ENCODE measurements at places on chromosomes 6 and 20. TPM values are rescaled to one million over a fixed set of nuclear protein-coding genes. Genes with fewer than 3 reads are reported as not detected.
A peak's percentile ranks its signal among the peaks of the same experiment; 100 is the strongest.

Gene SYTL3
- 10.4 TPM for total RNA-seq

Gene CLVS2
- total RNA-seq, result not detected

Gene PLN
- 1,090 TPM for total RNA-seq

Gene E2F1
- 0.97 TPM for total RNA-seq

DNA sequence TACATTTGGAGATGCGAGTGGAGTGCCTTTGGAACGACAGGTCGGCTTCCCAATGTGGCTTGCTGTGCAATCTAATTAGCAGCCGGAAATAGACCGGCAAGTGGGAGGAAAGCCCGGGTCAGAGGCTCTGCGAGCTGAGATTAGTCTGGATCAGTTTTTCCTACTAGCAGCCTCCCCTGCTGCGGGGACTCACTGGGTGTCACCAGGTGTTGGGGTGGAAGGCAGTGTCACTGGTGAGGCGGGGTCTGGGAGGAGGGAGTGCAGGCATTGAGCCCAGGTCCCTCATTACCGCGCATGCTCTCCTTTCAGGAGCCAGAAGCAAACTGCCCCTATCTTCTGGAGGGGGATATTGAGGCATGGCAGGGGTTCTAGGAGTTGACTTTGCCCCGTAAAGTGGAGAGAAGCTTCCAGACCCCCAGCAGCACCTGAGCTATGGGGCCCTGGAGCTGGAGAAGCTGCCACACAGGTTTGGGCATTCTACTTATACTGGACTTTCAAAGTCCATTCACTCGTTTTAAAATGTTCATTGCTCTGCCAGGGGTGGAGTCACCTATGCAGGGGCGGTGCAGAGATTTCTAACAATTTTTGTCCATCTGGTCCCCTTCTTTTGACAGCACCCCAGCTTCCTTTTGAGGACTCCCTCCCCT lies 11.0 kb downstream of the SULF2 start:
- DNase-seq, result peak; percentile 59

- DNase-seq, result peak; percentile 76
These were observed 63.6 kb downstream of the GTF2H5 start for GRCh38 chr6:158231551-158232315.

DNA sequence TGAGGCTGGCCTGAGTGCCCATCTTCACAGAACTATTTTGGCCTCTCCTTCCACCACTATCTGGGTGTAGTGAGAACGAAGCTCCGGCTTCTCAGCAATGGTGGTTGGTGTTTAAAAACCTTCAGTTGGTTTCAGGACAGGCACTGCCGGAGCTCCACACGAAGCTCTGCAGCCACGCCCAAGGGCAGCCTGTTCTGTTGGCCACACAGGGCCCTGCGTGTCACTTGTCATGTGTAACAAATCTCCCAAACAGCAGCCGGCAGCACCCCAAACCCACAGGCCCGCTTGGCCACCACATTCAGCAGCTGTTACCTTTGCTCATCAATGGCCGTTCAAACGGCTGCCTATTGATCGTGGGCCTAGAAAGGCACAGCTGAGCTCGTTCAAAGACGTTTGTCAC lies 97.5 kb downstream of the ERMARD start:
- no peak for DNase-seq

GRCh38 chr6:105484238-105485161 lies 81.6 kb upstream of the PREP start:
- no peak for DNase-seq

DNA sequence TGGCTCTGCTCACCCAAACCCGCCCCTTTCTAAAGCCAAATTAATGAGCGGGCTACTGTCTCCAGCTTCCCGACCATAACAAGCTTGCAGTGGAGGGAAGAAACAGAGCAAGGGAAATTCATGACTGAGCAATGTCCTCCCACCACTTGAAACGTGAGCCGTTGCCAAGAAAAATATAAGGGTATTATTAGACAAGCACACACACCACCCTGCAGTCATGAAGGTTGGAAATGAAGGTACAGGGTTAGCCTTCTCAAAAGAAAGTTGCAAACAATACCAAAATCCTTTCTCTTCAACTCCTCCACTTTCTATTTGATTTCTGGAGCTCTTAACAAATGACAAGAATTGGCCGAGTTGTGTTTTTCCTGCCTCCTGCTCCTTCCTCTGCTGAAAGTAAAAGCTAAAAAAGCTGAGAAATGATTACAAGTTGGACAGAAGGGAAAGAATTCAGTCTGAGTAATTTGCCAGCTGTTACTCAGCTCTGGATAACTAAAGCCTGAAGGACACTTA lies 151.1 kb upstream of the B3GAT2 start:
- no peak for DNase-seq

GRCh38 chr6:137473598-137473997 lies 20.6 kb downstream of the OLIG3 start:
- no peak for DNase-seq

DNA sequence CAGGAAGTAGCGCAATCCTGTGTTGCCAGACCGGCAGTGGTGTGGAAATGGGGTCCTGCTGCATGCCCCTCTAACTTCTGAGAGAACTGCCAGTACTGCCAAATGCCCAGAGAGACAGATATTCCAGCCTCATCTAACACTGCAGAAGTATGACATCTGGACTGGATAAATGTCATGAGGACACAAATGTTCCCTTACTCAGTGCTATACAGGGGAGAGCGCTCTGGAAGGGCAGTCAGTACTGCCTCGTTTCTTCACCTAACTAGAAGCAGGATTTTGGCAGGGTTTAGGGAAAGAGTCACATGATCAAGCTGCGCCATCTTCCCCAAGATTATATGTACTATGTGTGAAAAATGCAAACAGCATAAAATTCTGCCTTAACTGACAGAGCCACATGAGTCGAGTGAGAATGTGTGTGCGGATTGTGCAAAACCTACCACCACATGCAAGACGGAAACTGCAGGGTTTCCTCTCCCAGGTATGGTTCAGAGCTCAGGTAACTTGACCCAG lies 59.7 kb downstream of the B4GALT5 start:
- no peak for DNase-seq

GRCh38 chr6:106411643-106412200 lies 51.2 kb downstream of the CRYBG1 start:
- no peak for DNase-seq

DNA sequence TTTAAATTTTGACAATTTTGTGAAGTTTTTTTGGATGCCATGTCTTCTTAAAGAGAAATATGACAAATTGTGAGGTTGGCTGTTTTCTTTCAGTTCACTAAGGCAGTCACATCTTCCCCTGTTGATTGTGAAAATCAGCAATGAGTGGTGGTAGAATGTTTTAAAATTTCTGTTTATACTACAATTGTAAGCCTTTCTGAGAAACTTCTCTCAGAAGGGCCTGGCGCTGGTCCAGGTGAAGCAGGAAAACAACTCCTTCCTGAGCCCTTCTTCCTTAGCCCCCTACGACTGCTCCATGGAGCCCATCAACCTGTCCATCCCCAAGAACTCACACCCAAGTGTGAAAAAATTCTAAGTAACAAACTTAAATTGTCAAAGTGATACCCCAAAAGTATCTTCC lies 80.6 kb downstream of the SSR1 start:
- DNase-seq, result no peak
